ENCODE measurements at places on chromosomes 6 and 20.

GRCh38 chr20:272718-273117 is 15.2 kb downstream of the DEFB132 start:
- DNase-seq = no peak

DNA sequence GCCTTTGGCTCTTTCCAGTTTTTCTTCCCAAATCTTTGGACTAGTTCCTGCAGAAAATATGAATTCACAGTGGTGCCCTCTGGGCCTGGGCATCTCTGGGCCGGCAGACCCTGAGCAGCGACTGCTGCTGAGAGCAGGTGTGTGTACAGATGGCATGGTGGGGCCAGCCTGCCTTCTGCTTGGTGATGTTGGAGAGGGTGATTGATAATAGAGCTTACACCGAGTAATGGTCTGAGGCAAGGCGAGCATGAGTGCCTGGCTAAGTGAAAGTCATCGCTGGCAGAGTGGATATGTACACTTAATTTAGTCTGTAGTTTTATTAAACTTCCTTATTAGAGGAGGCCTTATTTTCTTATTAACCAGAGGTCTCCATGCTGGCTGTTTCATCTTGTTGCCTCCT is 156.9 kb downstream of the CDKAL1 start:
- no peak for DNase-seq

DNA sequence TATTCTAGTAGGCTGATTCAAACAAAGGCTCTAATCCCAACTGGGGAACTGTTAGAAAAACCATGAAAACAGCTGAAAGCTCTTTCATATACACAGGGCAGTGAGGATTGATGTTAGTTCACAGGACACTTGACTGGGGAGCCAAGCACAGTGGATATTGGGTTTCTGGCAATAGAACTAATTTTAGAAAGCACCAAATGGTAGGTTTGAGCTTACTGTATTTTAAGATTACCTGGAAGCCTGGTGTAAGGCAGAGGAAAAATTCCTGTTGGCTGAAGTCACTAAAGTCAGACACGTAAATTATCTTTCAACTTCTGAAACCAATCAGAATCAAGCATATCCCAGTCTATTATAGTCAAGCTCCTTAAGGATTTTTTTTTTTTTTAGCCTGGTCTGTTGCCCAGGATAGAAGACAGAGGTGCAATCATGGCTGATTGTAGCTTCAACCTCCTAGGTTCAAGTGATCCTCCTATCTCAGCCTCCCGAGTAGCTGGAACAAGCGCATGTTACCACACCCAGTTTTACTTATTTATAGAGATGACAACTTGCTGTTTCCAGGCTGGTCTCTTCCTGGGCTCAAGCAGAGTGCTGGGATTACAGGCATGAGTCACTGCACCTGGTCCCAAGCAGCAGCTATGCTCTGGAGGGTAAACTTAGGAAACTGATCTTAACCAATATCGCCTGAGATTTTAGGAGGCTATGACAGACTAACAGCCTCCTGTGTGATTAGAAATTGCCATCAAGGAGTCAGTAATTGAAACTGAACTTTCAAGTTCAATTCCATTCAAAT is 32.5 kb upstream of the SYNCRIP start:
- no peak for DNase-seq

GRCh38 chr6:25446830-25447569 is 167.8 kb downstream of the CARMIL1 start:
- no peak for DNase-seq

DNA sequence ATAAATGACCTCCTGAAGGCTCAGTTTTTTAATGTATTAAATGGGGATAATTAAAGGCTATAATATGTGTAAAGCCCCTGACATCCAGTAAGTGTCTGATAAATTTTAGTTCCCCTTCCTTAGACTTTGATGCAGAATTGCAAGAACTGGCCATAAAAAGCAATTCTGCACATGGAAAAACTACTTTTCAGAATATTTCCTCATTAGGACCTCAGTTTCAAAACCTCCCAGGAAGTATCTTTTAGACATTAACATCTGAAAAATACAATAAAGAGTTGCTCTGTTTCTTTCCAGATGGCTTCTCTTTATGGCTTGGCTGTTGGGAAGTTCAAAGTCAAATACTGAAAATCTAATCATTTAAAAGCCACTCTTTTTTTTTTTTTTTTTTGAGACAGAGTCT is 106.3 kb upstream of the ZNF217 start:
- DNase-seq = no peak

- no peak for DNase-seq
These were observed 42.0 kb upstream of the ID4 start for GRCh38 chr6:19795211-19795610.

Data from sigmoid colon (tissue), 7 donors.